OCI-M1 (cell line): ENCODE measurements at places on chromosomes 5 and 9.

GRCh38 chr5:89095341-89095740, 212.4 kb upstream of the MEF2C start:
- no peak for DNase-seq

GRCh38 chr9:81682797-81683196, 6.5 kb downstream of the TLE1 start:
- DNase-seq: peak; percentile 16

DNA sequence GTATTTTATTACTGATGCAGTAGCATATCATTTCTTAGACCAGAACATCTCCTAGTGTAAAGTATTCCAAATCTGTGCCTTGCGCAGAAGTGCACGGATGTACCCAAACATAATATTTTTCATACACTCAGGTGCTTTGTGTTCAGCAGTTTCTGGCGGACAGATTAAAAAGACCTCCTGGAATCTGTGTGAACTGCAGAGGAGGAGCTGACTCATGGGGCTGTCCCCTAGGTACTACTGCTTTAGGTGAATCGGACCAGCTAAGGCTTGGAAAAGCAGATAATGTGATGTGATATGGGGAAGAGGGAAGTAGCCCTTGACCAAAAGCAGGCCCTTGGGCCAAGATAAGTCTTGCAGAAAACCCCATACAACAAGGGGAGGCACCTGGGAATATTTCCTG, 310.1 kb downstream of the PLK2 start:
- peak; percentile 31 for DNase-seq

DNA sequence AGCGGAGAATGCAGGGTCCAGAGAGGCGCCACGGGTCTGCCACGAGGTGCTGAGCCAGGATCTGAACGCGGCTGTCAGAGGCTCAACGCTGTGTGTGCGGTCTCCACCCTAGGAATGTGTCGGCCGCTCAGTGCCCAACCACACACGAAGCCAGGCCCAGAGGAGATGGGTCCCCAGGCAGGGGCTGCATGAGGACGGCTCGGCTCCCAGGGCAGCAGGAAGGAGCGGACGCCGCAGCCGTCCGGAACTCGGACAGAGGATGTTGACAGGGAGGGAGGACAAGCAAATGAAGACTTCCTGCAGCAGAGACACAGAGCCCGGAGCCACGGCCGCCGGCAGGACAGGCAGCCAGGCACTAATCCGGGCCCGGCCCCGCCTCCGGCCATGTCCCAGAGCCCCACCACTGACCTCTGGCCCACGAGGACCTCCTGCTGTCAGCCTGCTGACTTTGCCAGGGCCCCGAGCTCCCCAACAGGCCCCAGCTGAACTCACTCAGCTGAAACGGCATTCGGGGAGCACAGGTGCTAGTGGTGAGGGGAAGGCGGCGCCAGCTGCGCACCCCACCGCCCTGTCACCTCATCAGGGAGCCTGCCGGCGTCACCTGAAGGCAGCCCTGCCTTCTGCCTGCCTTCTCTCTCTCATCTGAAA, 12.7 kb downstream of the VAV2 start:
- DNase-seq: no peak

GRCh38 chr5:146428658-146429057, 18.5 kb upstream of the TCERG1 start:
- no peak for DNase-seq

GRCh38 chr9:34520096-34520495, 2.7 kb downstream of the ENHO start:
- no peak for DNase-seq

DNA sequence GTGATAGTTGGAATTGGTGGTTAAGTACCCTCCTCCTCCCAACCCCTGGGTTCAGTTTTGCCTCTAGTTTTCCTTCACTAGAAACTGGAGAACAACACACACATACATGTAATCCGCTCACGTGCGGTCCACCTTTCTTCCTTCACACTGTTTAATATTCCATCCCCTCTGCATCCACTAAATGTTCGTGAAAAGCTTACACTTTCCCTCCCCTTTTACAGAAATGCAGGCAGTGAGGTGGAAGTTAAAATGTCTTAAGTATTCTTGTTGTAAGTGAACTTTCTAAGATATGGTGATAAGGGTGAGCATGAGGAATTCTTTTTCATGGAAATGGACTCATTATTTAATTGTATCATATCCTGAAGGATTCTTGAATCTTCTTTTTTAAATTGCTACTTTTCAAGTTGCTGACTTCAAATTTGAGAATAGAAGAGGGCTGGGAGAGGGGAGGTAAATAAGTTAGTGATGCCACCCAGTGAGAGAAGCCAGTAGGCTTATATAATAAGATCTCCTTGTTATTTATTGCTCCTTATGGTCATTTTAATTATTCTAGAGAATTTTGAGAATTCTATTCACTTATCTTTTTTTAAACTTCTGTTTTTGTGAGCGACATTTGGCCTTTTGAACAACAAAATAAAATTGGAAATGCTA, 90.2 kb downstream of the TLE4 start:
- DNase-seq: no peak

- peak; percentile 58 for DNase-seq
These were observed 1.3 kb downstream of the HINT2 start for GRCh38 chr9:35813434-35814105.

- DNase-seq: no peak
These were observed 131.8 kb downstream of the LURAP1L start for GRCh38 chr9:12906646-12907045.

DNA sequence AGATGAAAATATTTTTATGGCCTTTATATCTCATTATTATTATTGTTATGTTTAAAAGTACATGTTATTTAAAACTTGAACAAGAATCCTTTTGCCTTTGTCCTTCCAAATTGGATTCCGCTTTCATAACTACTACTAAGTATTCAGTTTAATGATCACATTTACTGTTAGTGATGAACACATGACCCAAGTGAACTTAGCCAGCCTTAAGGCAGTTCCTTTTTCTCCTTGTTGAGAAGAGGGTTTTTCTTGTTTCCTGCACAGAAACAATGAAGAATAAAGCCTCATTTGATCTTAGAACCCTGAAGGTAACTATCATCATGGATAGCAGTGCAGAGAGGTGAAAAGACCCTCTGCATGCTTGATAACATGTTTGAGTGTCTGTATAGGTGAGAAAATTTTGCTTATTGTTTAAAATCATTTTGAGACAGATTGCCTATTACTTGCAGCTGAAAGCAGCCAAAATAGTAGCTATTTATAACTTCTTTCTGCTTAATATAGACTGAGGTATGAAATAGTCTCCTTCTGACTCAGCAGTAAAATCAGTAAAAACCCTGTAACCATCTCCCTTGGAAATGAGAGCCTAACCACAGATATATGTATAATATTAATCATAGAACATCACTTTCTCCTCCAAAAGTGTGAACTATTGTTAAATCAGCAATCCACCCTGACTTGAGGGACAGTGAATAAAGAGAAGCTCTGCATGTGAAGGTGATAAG, 266.2 kb downstream of the SPATA31D1 start:
- no peak for DNase-seq

- DNase-seq: peak; percentile 92
These were observed 123.9 kb upstream of the HAPLN1 start for GRCh38 chr5:83844449-83845068.

DNA sequence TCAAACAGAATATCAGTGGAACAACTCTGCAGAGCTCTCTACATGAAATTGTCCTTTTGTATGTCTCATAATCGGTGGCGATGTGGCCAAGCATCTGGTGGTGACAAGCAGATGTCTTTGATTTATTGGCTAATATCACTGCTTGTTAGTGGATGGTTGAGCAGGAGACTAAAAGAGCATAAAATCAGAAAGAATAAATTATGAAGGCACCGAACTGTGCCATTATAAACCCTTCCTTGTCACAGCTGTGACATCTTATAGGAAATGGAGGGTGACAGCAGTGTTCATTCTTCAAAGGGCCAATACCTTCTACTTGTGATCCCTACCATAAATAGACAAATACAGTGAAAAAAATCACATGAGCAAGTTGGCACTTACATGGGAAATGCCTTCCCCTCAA, 1404.3 kb downstream of the MAT2B start:
- no peak for DNase-seq

DNA sequence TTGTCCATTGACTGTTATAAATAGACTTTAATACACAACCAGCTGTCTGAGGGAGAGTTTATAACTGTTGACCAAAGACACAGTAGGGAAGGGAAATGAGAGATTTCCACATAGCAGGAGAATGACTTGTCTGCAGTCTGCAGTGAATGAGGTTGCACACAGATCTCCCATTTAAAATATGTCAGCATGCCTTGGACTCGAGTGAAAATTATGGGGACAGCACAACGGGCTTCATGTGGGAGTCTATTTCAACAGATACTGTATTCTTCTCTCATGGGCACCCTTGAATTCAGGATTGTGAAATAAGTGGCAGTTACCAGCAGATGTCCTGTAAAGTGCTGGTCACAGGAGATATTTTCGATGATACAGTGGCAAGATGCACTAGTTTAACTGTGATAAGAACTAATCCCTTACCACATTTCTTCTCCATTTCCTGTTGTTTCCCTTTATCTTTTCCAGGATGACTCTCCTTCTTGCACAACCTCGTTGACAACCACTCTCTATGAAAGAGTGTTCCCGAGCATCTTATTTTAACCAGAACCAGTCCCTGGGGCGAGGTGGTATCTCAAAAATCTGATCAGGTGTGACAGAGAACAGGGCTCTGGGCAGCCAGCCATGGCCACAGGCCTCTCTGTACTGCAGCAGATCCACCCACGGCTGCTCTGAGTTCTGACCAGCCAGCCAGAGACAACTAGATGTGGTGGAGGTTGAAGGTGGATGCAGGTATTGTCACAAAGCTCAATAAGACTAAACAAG, 51.5 kb upstream of the MAP3K1 start:
- DNase-seq: peak; percentile 88

DNA sequence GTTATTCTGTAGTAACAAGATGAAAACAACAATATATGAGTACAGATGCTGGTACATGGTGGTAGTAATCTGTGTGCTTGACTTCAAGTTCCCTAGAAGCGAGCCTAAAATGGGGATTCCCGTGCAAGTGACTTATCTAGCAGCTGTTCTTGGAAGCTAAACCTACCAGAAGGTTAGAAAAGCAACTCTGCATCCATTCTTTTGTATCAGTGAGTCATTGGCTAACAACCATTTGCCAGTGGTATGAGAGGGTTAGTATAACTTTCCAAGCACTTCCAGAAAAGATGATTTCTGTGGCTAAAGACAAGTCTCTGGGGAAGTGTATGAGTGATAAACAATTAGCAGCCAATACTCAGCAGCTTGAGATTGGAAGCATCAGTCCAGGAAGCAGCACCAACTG, 787.7 kb upstream of the CDH6 start:
- no peak for DNase-seq

DNA sequence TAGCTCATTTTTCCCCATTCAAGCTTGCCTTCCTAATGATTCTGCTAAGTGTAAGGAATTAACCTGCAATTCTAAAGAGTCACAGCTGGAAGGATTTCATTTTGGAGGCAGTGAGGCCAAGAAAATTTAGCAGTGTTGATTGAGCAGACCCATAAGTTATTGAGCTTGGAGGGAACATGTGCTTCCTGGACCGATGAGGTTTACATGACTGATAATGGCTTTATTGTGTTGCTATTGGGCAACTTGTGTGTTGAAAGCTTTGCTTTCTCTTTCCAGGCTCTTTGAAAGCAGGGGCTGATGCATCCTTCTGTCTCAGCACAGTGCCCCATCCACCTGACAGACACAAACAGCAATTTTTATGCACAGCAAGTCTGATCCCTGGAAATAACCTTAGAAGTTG, 398.9 kb upstream of the PCSK5 start:
- no peak for DNase-seq

- DNase-seq: no peak
These were observed 6.4 kb downstream of the PLIN2 start for GRCh38 chr9:19120877-19121276.

DNA sequence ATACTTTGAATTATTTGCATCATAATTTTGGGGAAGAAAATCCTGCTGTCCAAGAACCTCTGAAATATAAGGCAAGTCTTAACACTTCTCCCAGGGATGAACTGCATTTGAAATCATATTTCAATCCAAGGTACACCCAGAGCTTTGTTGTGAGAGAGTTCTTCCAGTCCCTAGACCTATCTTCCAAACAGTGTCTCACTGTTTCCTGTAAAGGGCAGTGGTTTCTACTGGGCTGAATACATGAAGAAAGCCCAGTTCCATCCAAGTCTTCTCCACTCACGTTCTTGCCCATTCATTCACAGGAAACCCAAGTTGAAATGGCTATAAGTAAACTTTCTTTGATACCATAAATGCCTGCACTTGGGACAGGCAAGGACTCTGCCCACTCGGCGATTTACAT, 108.3 kb upstream of the LHFPL2 start:
- no peak for DNase-seq

DNA sequence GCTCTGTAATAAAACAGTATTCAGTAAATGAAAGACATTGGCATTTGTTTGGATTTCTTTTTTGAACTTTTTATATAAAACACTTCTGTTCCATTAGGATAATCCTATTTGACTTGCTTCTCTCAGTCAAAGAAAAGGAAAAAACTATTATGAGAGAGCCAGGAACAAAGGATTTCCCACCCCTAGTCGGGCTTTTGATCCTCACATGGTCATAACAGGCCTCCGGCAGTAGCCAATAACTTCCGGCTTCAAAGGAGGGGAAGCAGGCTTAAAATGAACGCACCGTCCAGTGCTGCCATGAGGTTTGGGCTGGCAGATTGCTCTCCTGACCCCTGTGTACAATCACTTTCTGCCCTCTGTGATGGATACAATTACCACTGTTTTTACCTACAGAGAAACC, 209.3 kb downstream of the ZNF608 start:
- DNase-seq: no peak
